ENCODE measurements at places on chromosomes 7 and 10.

GRCh38 chr10:2927958-2928840 lies 139.1 kb upstream of the PFKP start:
- DNase-seq, result peak; percentile 59

GRCh38 chr10:10626734-10627133 lies 390.9 kb upstream of the CELF2 start:
- no peak for DNase-seq

DNA sequence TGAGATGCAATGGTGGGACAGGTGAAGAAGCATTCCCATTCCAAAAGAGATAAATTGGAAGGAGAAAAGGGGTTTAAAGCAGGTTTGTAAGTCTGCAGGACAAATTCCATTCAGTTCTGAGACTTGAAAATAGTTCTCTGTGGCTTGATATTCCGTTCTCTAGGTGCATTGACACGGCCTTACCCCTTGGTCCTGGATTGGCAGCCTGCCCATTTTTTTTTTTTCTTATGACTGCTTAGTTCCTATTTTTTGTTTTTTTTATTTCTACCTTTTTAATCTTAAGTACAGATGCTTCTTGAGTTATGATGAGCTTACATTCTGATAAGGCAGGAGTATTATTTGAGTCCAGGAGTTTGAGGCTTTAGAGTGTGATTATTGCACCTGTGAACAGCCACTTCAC lies 70.6 kb downstream of the MLLT10 start:
- no peak for DNase-seq

DNA sequence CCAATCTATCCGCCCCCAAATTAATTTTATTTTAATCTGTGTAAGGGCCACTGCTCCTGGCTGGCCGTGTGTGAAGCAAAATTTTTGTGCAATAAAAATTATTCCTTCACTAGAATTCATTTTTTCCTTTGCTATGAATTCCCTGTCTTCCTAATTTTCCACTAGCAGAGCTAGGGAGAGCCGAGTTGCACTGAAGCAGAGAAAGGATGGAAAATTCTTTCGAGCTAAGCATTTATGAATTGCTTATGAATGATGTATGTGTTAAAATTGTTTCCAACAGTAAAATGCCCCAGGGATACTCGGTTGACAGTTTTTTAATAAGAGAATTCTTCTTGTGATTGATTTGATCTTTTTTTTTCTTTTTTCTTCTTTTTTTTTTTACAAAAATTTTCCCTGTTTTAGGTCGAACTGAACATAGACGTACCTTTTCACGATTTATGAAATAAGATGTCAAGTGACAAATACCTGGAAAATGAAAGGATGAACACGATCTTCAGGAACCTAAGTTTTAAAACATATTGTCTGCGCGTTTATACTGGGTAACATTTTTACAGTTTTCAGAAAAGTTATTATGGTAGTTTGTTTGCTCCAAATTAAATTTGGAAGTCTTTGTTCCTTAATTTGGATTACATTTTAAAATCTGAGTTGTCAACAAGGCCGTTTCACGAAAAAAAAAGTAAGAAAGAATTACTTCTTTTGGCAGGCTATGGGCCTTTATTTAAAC lies 288.8 kb upstream of the NFE2L3 start:
- no peak for DNase-seq

DNA sequence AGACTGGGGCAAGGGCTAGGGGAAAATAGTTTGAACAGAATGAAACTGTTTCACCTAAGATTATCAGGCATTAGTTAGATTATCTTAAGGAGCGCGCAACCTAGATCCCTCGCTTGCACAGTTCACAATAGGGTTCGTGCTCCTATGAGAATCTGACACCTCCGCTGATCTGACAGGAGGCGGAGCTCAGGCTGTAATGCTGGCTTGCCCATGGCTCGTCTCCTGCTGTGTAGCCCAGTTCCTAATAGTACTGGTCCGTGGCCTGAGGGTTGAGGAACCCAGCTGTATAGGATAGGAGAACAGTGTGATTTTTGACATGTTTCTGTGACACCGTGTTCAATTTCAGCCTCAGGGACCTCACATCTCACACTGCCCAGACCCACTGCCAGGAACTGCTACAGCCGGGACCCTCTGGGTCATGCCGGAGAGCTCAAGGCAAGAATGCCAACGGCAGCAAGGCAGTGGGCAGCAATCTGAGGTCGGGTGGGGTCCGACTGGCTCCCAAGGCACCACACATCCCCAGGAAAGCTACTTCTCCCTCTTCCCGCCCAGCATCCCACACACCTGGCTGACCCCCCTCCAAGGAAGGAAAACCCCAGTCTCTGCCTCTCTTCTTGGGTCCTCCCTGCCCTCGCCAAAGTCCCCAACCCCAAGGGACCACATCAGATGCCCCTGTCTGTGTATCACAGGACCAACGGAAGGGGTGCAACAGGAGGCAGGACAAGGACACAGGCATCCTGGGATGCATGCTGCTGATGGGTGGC lies 31.7 kb downstream of the CAMK2B start:
- no peak for DNase-seq

- no peak for DNase-seq
Observed at GRCh38 chr10:112213098-112213823, 29.7 kb upstream of the GPAM start.

DNA sequence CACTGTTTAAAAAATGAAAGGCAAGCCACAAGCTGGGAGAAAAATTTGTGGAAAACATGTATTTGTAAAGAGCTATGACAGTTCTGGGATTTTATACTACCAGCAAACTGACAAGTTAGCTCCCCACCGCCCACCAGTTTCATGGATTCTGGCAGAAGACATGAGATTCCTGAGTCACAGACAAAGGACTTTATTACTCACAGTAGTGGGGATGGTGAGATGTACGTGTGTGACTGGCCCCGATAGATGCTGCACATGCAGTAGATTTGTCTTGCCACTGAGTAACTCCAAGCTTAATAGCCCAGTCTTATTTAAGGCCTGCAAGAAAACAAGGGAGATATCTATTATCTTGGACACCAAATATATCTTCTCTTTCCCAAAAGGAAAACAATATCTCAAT lies 281.7 kb downstream of the AHR start:
- no peak for DNase-seq

- no peak for DNase-seq
Observed at GRCh38 chr10:6737080-6737641, 157.1 kb upstream of the PRKCQ start.

GRCh38 chr7:16739863-16740622 lies 13.5 kb upstream of the TSPAN13 start:
- no peak for DNase-seq

DNA sequence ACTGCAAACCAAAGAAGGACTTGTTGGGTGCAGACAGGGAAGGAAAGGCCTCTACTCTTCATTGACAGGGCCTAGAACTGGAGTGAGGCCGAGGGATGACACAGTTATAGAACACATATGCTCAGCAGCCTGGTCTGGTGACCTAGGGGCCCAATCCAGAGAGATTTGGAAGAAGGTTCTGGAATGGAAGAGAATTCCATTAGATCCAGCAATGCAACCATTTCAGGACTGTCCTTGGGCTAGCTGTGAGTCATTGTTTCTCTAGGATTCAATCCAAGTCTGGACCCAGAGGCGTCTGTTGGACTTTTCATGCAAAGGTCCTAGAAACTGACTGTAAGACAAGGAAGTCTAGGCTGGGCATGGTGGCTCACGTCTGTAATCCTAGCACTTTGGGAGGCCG lies 59.2 kb downstream of the WIPF3 start:
- no peak for DNase-seq

GRCh38 chr7:40826411-40827221 lies 691.8 kb downstream of the SUGCT start:
- DNase-seq, result no peak

Data from hippocampal formation (tissue), 2 donors.